ENCODE measurements at places on chromosomes 3 and 15.
A peak's percentile ranks its signal among the peaks of the same experiment; 100 is the strongest.

DNA sequence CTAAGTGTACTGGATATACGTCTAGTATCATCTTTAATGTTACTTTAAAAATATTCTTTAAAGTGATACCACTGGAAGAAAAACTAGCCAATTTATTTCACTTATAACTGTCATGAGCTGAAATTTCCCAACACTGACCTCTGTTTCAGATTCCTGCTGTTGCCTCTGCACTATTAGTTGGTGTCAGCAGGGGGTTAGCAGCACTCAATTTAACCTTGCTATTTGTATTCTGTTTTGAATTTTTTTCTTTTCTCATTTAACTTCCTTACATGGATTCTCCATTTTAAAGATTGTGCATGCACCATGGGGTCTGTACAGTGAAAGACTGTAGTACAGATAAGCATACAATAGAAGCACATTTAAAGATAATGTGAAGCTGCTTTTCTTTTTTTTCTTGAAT, 169.2 kb downstream of the UBE2E2 start:
- DNase-seq: no peak

- DNase-seq: no peak
These were observed 42.2 kb downstream of the CD200 start for GRCh38 chr3:112375117-112375516.

- DNase-seq: no peak
These were observed 4.6 kb downstream of the FBXL22 start for GRCh38 chr15:63601704-63602185.

- no peak for DNase-seq
These were observed 13.3 kb downstream of the MYD88 start for GRCh38 chr3:38151667-38152265.

DNA sequence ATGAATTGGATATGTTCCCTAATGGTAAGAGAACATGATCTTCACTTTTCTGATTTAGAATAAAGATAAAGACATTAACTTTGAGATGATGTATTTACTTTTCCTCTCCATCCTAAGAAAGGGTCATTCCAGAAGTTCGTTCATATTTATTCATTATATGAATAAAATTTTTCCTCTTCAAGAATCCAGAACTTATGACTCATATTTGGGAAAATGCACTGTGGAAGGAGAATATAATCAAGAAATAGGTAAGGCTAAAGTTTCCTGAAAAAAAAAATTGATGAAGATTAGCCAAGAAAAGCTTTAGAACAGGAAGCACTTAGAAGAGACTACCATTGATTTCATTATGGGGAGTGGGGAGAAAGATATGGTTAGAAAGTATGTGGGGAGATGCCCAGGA, 36.5 kb upstream of the CBLB start:
- no peak for DNase-seq

DNA sequence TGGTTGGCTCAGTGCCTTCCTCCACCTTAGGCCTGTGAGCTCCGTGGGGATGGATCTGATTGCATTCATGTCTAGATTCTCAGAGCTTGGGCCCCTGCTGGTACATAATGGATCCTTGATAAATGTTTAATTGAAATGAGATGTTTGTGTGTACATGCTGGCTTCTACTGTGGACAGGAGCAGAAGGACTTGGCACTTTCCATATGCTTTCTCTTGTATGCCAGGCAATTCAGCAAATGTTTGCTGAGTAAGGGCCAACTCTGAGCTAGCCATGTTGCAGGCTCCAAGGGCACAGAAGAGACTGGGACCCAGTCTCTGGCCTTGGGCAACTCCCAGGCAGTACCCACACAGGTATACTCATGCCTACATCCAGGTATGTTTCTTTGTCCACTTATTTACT, 67.0 kb downstream of the RAB11A start:
- DNase-seq: no peak

DNA sequence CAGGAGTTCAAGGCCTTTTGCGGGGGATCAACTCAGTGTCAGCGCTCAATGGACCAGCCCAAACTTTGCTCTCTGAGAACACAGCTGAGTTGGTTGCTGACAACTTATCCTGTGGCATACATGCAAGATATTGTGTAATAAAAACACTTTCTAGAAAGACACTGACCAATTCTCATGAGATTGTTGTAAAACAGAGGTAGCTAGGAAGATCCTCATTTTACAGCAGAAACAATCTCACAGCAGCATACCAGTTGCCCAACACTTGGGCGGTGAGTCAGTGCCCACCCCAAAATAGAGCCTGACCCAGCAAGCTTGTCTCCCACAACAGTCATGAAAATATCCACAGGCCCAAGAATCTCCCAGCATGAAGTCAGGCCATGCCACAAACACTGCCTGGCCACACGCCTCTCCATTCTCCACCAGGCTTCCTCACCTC, 18.2 kb downstream of the KLHL6 start:
- no peak for DNase-seq

- DNase-seq: no peak
These were observed at the start of gene OSTN for GRCh38 chr3:191198932-191199331. OSTN (plus strand) TSS chr3:191199241; CDS start chr3:191212533, 13,292 bp downstream.

DNA sequence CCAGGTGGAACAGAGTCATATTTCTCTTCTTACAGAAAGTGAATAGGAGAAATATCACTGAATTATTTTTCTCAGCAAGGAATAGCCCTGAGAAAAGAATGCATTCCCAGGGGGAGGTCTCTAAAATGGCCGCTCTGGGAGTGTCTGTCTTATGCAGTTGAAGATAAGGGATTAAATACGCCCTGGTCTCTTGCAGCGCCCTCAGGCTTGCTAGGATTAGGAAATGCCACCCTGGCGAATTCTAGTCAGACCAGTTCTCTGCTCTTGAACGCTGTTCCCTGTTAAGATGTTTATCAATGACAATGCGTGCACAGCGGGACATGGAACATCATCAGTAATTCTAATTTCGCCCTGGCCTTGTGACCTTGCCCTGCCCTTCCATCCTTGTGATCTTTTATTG, 949.0 kb upstream of the SEMA6D start:
- no peak for DNase-seq

DNA sequence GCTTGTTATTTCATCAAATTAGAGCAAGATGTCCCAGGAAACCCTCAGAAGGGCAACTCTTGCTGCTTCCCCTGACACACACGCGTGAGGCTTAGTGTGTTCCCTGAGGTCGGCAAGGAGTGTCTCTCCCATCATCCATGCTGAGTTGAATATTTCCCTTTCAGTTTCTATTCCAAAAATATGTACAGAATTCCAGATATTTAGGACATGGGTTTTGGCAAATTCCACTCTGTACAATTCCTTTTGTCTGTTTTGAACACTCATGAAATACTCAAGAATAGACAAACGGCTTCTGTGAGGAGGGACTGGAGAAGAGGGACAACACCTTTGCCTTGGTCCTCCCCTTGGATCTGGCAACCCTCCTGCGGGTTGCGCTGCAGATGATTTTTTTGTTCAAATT, 138.0 kb downstream of the DUT start:
- DNase-seq: no peak

DNA sequence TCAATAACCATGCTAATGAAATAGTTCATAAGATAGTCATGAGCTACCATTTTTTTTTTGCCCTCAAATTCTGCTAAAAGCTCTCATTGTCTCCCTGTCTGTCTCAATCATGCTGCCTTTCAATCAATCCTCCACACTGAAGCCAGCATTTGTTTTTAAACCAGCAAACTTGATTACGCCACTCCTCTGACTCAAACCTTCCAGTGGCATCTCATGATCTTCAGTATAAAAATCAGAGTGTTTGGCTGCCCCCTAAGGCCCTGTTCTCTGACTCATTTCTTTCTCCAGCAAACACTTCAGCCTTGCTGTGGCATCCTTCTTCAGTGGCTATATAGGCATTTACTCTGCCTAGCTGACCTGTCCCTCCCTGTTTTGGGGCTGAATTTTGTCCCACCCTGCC, 36.0 kb upstream of the EOMES start:
- no peak for DNase-seq

DNA sequence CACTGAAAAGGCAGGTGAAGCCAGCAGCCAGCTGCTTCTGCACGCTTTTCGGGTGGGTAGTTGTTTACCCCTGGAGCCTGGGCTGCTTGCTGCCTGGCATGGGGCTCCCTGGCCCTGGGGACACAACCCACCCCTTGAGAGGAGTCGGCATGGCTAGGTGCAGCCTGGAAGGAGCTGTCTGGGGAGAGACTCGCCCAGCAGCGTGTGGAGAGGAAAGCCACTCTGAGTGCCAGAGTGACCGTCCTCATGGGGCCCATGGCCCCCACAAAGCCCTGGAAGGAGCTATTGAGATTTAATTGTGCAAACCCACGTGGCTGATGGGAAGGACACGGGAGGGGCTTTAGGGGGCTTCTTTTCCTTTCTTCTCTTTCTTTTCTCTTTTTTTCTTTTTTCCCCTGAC, 137.5 kb downstream of the OPA1 start:
- no peak for DNase-seq

DNA sequence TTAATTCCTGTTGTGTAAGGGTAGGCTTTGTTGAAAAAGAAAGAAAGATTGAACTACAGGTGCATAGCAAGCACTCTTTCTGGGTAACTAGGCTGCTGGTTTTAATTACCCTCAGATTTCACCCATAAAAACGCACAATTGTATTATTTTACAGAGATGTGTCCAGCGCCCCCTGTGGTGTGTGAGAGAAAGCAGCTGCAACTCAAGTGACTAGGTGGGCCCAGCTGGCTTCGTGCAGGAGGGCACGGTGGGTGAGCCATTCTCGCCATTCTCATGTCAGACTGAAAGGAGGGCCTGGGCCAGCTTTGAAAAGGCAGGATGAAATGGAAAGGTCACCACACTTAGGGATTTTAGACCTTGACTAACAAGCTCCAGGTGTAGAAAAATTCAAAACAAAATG, 122.6 kb downstream of the LRIG1 start:
- DNase-seq: peak; percentile 29

GRCh38 chr15:67133738-67134066, 68.3 kb downstream of the SMAD3 start:
- DNase-seq: no peak

DNA sequence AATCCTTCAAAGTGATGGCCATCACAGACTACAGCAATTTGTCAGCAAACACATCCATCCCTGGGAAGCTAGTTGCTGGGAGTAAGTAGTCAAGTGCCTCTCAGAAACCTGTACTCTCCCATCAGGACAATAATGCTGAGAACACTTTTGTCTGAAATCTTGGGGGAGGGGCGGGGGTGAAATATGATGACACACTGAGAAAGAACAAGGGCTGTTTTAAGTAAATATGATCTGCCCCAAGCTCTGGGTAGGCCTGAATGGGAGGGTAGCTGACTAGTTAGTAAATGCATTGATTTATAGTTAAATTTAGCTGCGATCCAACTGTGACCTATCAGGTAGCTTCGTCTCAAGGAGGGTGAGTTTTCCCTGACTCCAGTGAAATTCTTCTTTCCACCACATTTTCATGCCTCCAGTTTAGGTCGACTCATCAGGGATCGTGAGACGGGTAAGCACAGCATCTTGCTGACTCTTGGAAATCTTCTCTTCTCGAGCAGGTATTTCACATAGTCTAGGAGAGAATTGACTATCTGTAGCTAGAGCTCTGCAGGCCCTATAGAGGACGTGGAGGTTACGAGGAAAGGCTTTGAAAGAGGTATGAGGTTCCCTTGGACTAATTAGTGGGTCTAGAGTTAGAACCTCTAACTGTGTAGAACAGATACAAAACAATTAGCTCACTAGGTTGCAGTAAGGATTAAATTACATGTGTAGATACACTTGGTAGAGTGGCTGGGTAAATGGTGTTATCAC, 213.4 kb upstream of the SLC2A2 start:
- DNase-seq: no peak

GRCh38 chr3:133410191-133410892, 10.5 kb downstream of the BFSP2 start:
- no peak for DNase-seq

- no peak for DNase-seq
These were observed 67.5 kb downstream of the KCNMB2 start for GRCh38 chr3:178603735-178604134.

GRCh38 chr3:69292185-69292584, 93.7 kb downstream of the FRMD4B start:
- DNase-seq: no peak

GRCh38 chr3:151330379-151330778, 1.0 kb upstream of the P2RY13 start:
- DNase-seq: no peak

DNA sequence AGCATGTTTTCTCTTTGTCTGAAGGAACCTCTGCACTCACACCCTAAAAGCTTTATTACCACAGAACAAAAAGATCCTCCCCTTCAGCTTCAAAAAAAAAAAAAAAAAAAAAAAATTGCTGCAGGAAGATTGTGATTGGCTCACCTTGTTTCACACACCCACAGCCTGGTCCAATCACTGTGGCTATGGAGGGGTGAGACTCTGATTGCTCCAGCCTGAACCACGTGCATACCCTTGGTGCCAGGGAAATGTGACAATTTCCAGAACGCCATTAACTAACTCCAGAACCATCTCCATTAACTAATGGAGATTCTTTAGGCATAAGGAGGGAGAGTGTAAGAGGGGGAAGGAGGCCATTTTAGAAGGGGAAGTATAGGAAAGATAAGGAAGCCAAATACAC, 106.5 kb upstream of the CRBN start:
- DNase-seq: no peak

DNA sequence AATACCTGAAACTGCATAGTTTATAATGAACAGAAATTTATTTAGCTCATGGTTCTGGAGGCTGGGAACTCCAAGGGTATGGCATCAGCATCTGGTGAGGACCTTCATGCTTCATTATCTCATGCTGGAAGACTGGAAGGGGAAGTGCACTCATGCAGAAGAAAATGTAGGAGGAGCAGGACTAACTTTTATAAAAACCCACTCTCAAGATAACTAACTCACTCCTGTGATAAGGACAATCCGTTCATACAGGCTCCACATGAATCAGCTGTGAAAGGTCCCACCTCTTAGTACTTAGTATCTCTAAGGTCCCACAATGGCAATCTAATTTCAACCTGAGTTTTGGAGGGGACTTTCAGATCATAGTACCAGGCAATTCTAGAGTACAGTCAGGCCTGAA, 33.6 kb upstream of the APH1B start:
- DNase-seq: no peak

GRCh38 chr3:30453360-30454039, 152.9 kb upstream of the TGFBR2 start:
- no peak for DNase-seq

- no peak for DNase-seq
These were observed 18.2 kb upstream of the SHC4 start for GRCh38 chr15:48981941-48982340.

DNA sequence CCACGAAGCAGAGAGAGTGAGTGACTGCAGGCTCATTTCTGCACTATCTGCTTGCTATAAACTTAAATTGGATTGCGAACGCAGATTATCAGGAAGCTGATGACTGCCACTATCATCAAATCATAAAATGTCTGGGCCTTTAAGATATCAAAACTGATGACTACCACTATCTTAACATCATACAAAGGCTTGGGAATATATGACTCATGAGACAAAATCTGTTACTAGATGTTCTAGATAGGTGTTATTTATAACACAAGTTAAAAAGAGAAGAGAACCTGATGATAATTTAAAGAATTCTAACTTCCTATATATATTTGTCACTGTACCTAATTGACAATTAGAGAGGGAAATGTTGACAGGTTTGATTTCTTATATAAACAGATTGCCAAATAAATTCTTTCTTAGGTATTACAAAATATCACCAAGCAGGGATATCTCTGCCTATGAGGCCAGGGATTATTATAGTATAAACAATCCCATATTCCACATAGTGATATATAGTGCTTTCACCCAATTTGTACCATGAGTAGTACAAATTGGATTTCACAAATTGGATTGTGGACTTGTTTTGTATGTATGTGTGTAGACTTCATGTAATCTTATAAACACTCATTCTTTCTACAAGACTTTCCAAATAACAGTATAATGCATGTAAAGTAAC, 1157.2 kb downstream of the ROBO1 start:
- no peak for DNase-seq

All from activated CD4-positive, alpha-beta T cell treated with anti-CD3 and anti-CD28 coated beads, Interleukin-2, amount 50 U/mL, for 4 hours (primary cell).